ENCODE measurements at places on chromosomes 4 and X.

- no peak for DNase-seq
Observed at GRCh38 chrX:40368611-40369061, 212.1 kb upstream of the ATP6AP2 start.

- DNase-seq = no peak
Observed at GRCh38 chrX:10677490-10677889, 57.1 kb upstream of the MID1 start.

GRCh38 chr4:165177725-165178666 lies 29.4 kb upstream of the KLHL2 start:
- no peak for DNase-seq

DNA sequence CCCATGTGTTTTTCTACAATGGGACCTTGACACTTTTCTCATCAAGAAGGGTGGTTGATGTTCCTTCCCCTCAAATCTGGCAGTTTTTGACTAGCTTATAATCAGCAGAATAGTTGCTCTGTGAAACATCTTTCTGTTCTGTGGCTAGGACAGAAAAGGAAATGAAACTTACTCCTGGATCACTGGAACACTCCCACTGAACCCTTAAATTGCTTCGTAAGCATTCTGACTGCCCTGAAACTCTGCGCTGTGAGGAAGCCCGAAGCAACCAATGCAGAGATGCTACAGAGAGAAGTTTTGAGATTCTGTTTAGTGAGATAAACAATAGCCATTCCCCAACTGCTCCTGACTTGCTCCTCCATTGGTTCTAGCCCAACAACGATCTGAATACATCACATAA lies 602.2 kb downstream of the CENPC start:
- DNase-seq = no peak

DNA sequence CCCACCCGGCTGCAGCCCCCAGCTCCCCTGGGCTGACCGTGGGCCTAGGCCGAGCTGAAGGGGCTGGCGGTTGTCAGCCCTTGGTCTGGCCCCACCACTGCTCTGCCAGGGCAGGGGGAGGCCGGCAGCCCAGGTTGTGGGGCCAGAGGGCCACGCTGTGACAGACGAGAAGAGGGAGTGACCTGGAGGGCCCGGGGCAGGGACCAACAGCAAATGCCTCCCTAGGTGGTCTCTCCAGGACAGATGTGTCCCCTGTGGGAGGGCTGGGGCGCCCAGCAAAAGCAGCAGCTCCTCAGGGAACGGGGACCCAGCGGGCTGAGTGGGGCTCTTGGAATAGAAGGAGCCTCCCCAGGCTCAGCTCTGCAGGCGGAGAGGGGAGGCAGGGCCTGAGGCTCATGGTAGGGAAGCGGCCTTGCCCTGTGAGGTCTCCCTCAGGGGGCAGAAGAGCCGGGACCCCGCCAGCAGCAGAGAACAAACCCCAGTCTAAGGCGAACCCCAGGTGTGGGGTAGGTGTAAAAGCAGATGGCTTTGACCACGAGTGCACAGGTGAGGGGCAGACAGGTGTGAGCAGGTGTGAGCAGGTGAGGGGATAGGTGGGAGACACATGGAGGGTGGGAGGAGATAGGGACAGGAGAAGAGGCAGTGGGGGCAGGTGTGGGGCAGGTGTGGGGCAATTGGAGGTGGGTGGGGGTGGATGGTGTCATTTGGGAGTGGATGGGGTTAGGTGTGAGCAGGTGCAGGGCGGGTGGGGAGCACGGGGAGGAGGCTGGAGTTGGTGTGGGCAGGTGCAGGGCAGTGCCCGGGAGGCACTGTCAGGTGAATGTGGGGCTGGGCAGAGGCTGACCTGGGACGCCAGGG lies 34.1 kb upstream of the SPON2 start:
- no peak for DNase-seq

- DNase-seq = no peak
Observed at GRCh38 chr4:154292589-154292988, 199.0 kb downstream of the DCHS2 start.

GRCh38 chr4:14897217-14897616 lies 105.1 kb upstream of the CPEB2 start:
- DNase-seq = no peak

GRCh38 chrX:118116713-118117550 lies at the start of gene KLHL13:
KLHL13 (minus strand) TSS chrX:118116810; CDS start chrX:118028473, 88,337 bp downstream.
- no peak for DNase-seq

Measured in Jurkat, Clone E6-1 (cell line).